ENCODE measurements at places on chromosomes 2 and 18.

DNA sequence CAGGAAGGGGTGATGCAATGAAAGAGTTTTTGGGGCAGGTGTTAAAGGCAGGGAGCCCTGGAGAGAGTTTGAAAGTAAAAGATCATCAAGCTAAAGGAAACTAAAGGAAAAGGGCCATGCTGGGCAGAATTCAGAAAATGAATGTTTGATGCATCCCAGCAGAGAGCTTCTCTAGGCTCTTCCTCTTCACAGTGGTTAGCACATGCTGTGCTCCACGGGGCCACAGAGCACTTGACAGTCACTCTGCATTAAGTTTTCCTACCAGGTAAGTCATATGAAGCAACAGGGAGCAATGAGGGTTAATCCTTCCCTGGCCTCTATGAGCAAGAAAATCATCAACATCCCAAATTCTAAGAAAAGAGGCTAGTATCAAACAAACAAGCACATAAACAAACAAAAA is 895.2 kb downstream of the TRIB2 start:
- DNase-seq = no peak

DNA sequence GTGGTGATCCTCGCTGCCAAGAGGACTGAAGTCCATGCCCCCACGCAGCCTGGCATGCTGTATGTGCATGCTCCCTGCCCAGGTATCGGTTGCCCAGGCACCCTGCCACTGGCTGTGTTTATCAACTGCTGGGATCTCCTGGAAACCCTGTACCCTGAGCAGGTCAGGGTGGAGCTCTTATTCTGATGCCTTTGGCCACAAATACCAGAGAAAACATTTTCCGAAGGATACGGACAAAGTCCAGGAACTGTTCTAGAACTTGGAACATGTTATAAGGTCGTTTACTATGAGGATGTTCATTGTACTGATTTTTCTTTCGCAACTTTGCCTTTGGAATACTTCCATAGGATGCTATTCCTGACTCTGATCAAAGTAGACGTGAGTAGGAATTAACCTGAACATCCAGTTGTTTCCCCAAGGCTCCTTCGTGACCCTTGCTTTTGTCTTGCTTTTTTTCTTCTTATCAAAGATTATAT is 55.2 kb downstream of the TMEM17 start:
- no peak for DNase-seq

- no peak for DNase-seq
Observed at GRCh38 chr18:31065036-31065773, 22.7 kb upstream of the DSC3 start.

DNA sequence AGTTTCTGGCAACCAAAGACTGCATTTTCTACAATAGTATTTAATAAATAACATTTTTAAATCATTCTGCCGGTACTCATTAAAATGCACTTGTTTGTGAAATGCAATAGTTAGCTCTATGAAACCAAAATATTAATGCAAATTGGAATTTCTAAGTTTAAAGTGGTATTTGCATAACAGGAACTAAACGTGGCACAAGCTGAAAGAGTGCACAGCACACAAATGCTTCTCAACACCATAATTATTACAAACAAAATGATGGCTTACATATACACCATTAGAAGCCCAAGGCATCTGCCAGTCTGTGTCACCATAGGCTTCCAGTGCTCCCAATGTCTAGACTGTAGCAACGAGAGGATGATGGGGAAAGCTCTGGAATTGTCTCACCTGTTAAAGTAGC is 280.5 kb downstream of the TCF4 start:
- no peak for DNase-seq

DNA sequence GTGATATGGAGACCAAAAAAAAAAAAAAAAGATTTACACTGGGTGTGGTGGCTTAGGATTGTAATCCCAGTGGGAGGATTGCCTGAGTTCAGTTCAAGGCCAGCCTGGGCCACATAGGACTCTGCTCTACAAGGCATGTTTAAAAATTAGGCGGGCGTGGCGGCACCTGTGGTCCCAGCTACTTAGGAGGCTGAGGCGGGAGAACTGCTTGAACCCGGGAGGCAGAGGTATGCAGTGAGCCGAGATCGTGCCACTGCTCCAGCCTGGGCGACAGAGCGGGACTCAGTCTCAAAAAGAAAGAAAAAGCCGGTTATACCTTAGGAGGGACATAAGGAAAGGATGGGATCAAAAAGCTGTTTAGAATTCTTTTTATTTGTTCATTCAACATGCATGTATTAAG is 707 bp upstream of the SPDYA start:
- peak; percentile 15 for DNase-seq

- DNase-seq = no peak
Observed at GRCh38 chr2:82993609-82994008, 1465.5 kb downstream of the SUCLG1 start.

DNA sequence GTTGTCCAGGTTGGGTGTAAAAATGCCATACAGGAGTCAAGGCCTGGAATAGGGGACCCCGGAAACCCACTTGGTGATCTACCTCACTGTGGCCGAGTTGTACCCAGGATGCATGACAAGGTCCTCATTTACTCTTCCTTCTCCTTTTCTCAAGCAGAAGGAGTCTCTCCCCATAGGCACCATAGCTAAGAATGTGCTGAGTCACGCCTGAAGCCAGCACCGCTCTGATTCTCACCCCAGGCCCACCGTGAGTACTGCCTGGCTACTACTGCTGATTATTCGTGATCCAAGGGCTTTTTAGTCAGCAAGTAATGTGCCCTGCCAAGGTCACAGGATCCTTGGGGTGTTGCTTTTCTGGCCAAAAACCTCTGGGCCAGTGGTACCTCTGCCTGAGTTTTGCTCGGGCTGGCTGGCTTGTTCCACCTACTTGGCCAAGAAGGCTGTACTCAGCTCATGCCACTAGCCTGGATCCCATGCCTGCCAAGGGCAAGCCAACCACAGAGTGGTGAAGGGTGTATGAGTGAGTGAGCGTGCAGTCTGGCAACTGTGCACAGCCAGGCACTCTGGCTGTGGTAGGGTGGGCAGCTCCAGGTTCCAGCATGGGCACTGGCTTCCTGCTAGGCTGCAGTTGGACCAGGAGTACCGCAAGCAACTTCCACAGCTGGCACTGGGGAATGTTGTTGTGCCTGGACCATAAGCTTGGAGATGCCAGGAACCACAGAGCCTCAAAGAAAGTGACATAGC is 650.1 kb upstream of the VRK2 start:
- no peak for DNase-seq
